ENCODE measurements at places on chromosomes 7 and 10.

DNA sequence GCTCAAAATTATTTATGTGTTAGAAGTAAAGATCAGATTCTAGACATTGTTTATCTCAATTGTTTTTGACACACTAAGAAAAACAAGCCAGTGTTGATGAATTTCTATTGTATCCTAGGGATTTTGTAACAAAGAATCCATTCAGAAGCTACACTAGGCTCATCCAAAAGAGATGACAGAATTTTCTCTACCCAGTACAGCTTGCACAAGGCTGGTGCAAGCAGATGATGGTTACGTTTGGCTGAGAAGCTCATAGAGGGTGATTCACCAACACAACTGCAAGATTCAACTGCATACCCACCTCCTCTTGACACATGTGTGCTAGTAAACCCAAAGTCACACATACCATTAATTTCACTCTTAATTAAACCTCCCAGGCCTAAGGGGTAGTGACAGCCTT lies 20.8 kb downstream of the GRM3 start:
- DNase-seq: no peak

DNA sequence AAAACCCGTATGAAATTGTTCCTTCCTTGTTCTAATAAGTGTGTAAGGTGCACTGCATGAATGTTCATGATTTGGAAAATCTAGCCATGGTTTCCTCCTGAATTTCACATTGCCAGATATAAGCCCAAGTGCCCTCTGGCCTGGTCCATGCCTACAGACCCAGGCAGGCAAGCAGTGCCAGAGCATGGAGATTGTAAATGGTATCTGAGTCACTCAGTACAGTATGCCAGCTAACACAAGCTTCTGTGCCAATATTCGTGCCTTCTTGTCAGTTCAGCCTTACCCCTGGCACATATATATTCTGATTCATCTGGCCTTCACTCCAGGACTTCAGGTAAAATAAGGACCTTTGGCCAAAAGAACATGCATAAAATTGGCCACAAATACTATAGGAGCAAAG lies 38.4 kb upstream of the PDE1C start:
- no peak for DNase-seq

DNA sequence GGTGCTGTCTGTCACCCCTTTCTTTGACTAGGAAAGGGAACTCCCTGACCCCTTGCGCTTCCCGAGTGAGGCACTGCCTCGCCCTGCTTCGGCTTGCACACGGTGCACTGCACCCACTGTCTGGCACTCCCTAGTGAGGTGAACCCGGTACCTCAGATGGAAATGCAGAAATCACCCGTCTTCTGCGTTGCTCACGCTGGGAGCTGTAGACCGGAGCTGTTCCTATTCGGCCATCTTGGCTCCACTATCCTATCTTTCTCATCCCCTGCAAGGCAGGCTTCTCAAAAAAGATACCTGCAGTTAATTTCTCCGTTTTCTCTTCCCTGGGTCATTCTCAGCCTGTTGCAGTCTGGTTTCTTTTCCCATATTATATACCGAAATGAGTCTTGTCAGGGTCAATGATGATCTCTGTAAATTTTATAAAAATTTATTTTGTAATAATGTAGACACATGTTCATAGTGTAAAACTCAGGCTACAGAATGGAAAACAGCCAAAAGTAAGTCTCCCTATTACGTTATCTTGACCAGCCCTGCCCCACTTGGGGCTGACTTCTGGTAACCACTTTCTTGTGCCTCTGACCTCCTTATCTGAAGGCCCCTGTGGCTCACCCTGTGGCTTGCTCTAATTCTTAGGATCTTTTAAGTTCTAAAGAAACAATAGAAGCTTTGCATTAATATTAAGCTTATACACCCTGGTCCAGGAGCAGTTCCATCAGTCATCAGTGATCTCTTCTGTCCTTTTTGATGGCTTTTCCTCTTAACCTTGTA lies 20.7 kb downstream of the BLVRA start:
- no peak for DNase-seq

- no peak for DNase-seq
Measured at GRCh38 chr10:34978080-34978479, 112.1 kb downstream of the CUL2 start.

DNA sequence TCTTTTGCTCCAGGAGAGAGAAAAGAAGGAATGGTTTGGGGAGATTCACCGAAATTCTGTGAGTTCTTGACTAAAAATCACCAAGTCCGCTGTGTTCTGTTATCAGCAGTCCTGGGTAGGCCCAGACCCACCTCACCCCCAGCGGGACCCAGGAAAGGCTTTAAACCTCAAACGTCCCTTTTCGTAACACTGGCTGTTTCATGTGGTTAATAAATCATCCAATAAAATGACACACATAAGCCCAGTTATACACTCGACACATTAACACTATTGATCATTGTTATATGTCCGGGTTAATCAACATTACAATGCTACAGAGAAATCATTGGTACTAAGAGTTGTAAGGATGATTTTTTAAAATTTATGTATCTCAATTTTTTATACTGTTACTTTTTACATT lies 25.2 kb downstream of the DIP2C start:
- no peak for DNase-seq

DNA sequence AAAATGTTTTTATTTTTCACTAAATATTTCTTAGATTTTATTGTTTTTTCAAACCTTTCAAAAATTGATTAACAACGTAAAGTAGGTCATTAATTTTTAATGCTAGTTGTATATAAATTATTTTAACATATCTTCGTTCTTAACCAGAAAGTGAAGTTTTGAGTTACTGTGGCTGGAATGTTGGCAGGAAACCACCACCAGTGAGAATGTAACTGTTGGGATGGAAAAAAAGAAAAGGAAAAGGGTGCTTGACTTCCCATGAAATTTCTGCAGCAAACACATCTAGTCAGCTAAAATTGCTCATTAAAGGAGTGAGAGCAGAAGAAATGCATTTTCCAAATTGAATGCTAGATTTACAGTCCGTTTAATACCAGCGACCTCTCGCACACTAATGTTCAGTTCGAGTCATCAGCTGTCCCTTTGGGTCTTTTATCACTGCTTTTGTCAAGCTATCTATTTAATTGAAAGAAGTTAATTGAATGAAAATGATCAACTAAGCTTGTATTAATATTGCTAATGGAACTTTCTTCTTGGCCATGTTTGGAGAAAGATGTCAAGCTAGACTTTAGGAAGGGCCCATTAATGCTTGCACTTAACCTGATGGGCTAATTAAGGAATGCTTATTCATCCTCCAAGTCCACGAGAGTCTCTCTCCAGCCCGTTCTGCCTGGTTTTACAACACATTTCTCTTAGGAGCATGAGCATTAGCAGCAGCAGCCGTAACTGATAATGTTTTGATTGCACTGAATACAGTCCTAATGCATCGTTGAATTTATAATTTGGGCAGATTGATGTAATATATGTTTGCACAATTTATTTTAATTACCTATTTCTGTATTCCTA lies 70.1 kb downstream of the UBE3C start:
- no peak for DNase-seq

- no peak for DNase-seq
Measured at GRCh38 chr7:22962775-22963350, 51.1 kb downstream of the HYCC1 start.

GRCh38 chr10:3887885-3888476 lies 103.0 kb upstream of the KLF6 start:
- no peak for DNase-seq

DNA sequence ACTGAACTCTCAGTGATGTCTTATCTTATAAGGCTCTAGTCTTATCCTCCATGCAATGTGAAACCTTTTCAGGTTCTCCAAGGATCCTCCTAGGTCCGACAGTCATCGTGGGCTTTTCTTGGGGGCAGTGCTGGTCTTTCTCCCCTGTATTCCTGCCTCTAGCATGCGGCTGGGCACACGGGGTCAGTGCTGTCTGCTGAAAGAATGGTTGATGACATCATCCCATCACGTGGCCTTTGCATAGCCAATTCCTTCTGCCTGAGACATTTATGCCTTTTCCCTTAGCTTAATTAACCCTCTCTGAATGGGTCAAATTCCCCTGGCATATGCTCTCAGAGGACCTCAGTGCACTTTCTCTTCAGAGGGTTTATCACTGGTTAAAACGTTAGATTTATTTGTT lies 27.0 kb upstream of the KCNK18 start:
- no peak for DNase-seq

- no peak for DNase-seq
Measured at GRCh38 chr7:154353355-154353767, 301.2 kb downstream of the DPP6 start.

Data from NK-92 treated with Interleukin-12 subunit alpha and Interleukin-12 subunit beta, amount 100 ng/mL, for 24 hours (cell line).